HS-5 (cell line): ENCODE measurements at places on chromosomes 3 and 15.

DNA sequence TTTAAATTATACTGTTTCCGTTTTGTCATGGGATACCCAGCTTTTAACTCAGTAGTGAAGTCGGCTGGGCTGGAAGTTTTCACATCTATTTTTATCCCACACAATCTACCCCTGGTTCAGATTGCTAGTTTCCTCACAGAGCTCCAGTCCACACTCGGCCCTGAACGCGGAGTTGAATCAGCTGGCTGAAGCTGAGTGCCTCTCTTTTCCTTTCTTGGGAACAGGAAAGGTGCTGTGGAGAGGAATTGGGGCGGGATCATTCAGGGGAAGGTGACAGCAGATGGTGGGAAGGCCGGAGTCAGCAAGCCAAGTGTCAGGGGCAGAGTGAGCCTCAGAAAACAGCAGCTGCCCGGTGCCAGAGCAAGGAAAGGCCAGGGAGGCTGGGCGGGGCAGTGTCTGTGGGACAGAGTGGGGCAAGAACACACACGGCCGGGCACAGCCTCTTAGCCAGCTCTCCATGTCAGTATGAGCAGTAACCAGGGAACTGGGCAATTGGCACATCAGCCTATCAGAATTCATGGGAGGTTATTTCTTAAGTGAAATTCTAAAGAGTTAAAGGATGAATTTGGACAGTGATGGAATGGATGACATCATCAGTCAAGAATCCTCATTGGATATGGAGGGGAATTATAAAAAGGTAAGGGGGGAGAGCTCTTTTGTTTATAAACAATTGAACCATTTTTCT, 135.7 kb upstream of the IL12A start:
- DNase-seq = peak; percentile 67

DNA sequence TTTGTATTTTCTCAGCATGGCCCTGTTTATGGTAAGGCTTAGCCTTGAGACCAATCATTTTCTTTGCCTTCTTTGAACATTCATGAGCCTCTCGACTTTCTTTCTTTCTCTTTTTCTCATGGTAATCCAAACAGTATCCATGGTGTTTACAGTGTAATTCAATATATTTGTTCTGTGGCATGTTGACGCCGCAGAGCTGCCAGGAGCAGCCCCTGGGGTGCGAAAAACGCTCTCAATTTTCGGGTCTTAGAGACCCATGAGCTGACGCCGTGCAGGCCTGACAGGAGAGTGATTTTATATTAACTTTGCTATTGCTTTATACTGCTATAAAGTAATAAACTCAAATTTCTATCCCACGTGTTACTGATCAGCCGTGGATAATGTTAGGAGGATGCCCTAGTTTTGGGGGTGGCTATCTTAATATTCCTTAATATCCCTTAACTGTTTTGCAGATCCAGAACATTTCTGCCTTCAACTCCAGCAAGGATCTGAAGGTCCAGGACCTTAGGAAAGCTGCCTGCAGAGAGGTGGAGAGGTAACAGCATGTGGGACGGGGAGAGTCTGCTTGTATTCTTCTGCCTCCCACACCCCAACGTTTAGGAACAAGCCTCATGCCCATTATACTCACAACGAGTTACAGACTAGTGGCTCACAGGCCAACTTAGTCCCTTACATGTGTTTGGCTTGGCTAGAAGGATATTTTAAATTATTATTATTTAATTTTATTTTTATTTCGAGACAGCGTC, 29.3 kb upstream of the MYO1E start:
- no peak for DNase-seq

GRCh38 chr3:37741644-37742043, 120.0 kb upstream of the CTDSPL start:
- DNase-seq = no peak

DNA sequence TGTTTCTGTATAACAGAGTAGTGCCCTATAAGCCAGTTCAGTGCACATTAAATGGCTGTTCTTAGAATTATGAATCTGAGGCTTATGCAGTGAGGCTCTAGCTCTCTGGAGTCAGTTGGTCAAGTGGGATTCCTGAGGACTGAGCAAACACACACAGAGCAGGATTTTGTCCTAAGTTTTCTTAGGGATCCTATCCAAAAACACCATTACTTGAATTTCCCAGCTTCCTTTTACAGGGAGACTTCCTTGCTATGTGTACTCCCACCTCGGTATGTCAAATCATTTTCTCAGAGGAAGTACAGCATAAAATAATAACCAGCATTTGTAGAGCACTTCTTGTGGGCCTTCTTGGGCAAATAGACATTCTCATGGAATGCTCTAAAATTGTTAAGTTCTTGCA, 63.1 kb upstream of the GOLGA6B start:
- no peak for DNase-seq

- DNase-seq = no peak
Observed at GRCh38 chr15:60989696-60990095, 239.4 kb downstream of the RORA start.

GRCh38 chr15:86229936-86230335, 150.3 kb downstream of the AGBL1 start:
- DNase-seq = no peak

DNA sequence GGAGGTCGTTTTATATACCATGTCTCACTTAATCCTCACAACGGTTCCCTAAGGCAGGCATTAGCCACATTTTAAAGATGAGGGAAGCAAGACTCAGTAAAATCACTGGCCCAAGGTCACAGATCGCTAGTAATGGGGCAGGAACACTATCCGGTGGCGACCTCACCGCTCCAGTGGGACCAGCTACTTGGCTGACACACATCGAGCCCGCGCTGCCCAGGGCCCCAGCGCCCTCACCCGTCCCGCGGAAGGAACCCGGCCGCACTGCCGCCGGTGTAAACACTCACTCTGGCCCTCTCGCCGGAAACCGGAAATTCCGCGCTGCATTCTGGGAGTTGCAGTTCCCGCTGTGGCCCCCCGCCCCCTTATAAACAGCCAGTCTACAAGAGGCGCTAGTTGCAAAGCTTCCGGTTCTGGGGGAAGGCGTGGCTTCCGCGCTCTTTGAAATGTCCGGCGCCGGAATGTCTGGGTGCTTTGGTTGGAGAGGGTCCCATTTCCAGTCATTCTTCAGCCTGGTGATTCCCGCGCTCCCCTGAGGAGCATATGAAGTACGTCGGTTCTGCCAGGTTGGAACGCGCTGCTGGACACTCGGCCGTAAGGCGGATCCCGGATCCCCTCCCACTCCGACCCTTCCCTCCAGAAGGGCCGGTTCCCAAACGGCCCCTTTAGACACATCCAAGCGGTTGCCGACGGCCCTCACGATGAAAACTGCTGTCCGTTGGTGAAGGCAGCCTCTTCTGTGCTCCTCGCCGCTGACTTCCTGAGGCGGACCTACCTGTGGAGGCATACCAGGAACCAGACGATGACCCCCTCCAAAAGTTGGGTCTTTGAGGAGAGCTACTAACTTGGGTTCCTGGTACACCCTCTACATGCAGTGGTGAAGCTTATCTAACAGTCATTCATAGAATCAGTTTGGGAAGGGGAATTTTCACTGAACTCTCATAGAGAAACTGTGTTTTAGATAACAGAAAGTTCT, at the start of gene UBL7:
Gene UBL7, minus strand, starts transcription at position 290 of the 976 bp plus-strand sequence. CDS start 2,293 bp downstream, outside the sequence.
- DNase-seq = peak; percentile 82

DNA sequence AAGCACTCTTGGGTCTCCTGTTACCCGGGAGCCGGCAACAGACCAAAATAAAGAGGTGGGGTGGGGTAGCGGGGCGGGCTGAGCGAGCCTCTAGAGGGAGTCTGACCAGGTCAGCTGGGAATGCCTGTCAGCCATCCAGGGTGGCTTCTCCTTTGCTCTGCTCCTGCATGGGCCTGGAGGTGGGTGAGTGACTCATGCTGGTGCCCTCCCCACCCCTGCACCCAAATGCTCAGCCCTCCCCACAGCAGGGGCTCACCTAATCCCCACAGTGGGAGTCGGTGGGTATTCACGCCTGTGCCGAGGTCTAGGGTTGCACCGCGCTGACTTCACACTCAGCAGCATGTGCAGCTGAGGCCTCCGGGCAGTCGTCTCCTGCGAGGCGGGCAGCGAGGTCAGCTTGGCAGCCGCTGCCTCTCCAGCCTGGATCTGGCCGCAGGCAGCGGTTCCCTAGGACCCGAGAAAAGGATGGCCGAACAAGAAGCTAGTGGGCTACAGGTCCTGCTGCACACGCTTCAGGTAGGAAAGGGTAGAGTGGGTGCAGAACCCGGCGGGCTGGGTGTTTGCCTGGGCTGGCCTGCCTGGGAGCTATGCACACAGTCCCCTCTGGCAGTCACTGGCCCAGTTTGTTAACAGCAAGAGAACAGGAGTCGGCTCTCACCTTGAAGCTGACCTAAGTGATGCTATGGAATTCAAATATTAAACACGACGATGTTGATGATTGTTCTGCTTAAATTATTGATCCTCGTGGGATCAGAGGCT, at the start of gene AGBL1:
Gene AGBL1, plus strand, starts transcription at position 364 of the 759 bp plus-strand sequence.
- DNase-seq = no peak

GRCh38 chr3:196673632-196674031, 34.1 kb downstream of the NRROS start:
- DNase-seq = no peak

DNA sequence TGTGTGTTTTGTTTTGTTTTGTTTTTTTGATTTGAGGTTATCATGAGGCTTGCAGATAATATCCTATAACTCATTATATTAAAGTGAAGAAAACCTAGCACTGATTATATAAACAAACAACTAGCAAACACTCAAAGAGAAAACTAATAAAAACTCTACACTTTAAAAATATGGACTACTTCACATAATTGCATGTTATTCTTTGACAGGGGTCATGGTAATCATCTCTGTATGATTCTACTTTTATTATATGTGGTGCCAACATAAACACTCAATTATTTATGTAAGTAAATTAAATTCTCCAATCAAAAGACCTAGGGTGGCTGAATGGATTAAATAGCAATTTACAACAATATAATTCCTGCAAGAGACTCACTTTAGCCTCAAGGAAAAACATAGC, 44.6 kb upstream of the P3H2 start:
- DNase-seq = no peak

DNA sequence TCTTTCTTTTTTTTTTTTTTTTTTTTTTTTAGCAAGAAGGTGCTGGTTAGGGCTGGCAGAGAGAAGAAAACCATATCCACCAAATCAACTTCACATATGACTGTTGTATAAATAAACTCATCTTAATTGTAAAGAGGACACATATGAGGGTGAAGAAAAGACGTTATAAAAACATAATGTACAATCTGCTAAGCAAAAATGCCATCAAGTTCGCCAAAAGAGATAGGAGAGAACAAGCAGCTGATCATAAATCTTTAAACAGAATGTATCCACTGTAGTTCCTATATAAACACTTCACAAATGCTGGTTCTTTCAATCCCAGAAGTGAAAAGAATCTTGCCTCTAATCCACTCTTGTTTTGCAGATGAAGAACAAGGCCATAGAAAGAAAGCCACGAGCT, 9.2 kb downstream of the FGF12 start:
- no peak for DNase-seq

DNA sequence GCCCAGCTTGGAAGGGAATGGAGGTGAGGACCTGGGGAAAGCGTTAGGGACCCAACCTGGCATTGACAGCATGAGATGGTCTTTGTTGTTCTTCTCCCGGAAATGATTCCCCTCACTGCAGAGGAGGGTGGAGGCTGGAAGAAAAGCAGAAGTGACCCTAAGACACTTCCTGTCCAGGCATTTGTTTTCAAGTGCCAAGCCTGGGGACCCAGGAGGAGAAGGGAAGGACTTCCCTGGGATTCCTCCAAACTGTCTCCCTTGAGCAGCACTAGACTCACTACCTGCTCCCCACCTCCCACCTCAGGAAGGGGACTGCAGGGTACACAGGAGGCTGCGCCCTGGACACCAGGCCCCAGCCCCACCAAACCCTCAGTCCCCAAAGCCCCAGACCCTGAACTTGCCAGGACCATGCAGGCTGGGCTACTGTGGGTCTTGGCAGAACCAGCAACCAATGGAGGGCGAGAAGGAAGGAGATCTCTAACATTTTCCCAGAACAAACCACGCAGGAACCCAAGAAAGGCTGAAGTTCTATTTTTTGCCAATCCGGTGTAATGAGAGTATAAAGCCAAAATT, 9.8 kb upstream of the VIPR1 start:
- DNase-seq = no peak

- no peak for DNase-seq
Observed at GRCh38 chr3:29099296-29099695, 181.6 kb upstream of the RBMS3 start.

GRCh38 chr15:51536965-51537574, 85.5 kb downstream of the DMXL2 start:
- no peak for DNase-seq

GRCh38 chr15:44216958-44217357, 21.9 kb upstream of the FRMD5 start:
- no peak for DNase-seq

DNA sequence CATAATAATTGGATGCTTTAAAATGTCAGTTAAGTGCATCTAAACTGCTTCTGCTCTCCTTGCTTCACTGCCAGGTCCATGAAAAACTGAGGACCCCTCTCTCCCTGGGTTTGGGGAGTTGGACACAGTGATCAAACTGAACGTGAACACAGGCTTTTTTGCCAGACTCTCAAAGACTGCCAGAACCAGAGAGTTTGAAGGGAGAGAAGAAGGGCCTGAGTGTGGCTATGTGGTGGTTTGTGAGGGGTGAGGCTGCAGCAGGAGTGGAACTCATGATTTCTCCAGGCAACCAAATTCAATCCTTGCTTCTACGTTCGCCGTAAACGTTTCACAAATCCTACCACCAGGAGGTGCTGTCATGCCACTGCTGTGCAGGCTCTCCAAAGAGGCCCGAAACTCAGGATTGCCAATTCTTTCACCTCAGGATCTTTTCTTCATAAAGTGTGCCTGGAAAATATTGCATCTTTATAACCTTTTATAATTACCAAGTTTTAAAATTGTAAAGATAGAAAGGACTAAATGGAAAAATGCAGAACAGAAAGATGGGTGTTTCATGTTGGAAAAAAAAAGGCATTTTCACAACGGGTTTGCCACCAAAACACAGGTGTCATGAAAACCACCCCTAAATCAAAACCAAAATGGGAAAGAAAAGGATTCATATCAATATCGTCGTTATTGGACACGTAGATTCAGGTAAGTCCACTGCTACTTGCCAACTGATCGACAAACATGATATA, 19.7 kb downstream of the TM4SF4 start:
- DNase-seq = no peak

- DNase-seq = no peak
Observed at GRCh38 chr3:11382146-11382745, 110.0 kb downstream of the ATG7 start.

DNA sequence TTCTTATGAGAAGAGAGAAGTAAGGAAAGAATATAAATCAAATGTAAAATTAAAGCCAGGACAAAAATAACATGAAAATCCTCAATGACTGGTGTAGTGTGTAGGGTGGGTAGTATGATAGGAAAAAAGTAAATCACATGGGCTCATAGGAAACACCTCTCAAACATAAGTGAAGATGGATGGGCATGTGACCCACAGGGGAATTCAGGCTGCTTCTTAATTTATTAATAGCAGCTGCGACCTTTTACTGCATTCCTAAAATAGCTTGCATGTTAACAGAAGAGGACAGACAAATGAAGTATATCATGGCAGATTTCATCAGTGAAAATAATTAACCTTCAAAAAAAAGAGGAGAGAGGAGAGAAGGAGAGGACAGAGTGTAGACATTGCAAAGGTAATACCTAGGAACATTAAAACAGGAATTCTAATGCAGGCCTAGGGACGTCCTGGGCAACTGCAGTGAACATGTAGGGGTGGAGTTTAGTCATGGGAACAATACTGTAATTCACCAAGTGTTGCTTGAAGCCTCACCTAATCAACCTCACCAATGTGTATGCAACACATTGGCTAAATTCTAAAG, 132.9 kb downstream of the KCNMB2 start:
- DNase-seq = no peak
